ENCODE measurements at places on chromosomes 1 and 21.

- no peak for DNase-seq
These were observed 81.2 kb upstream of the C1orf174 start for GRCh38 chr1:3981261-3981660.

GRCh38 chr21:31182231-31183140, 144.2 kb upstream of the KRTAP19-8 start:
- peak; percentile 80 for DNase-seq

GRCh38 chr1:32876341-32877210, 5.9 kb upstream of the FNDC5 start:
- DNase-seq = peak; percentile 70

- DNase-seq = no peak
These were observed 44.2 kb downstream of the ZC3H11B start for GRCh38 chr1:219568733-219569132.

GRCh38 chr1:93814059-93814794, 64.8 kb downstream of the DNTTIP2 start:
- peak; percentile 54 for DNase-seq

- no peak for DNase-seq
These were observed 62.8 kb upstream of the USP25 start for GRCh38 chr21:15667010-15667409.

DNA sequence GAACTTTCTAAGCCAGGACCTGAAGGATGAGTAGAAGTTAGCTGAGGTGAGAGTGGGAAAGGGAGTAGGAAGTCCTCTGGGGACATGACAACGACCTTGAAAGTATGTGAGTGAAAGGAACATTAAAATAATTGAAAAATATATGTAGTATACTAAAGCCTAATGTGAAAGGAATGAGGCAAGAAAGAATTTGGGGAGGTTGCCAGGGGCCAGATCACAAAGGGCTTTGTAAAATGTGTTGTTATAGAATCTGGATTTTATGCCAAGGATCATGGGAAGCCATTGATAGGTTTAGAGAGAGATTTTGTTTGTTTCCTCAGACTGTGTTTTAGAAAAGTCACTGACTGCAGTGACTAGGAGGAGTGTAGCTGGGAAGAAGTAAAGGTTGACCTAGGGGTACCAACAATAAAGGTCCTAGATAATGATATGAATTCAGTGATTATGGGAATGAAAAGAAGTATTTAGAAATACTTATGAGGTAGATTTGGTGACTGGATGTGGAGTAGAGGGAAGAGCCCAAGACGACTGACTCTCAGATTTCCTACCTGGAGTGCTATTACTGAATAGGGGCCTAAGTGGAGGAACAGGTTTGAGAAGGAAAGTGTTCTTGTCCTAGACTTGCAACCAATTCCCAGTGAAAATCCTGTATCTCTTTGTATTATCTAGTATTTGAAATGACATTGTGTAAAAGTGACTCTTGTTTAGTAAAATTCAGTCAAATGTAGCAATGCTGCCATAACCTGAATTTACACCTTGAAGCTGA, 179.8 kb downstream of the PHTF1 start:
- DNase-seq = no peak

GRCh38 chr1:51044834-51045233, 57.2 kb upstream of the C1orf185 start:
- no peak for DNase-seq

GRCh38 chr1:53288002-53288789, 39.7 kb downstream of the LRP8 start:
- DNase-seq = no peak

DNA sequence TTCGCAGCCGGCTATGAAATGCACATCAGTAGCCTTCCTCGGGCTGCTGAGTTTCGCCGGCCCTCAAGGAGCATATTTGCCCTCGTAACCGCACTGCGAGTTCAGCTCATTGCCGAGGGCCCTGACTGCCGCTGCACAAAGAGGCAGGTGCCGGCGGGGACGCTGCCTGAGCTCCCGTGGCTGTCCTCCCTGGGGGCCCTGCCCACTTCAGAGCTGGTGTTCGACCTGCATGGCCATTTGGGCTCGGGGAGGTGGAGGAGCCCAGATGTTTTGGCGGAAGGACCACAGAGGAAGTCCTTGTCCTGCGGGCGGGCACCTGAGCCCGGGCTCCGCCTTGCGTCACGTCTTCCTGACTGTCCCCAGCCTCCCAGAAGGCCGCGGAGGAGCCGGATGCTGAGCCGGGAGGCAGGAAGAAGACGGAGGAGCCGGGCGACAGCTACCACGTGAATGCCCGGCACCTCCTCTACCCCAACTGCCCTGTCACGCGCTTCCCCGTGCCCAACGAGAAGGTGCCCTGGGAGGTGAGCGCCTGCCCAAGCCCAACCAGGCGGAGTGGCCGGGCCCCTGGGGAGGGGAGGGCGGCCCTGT, 29.9 kb upstream of the LRRC3 start:
- DNase-seq = no peak

GRCh38 chr1:39754026-39754570, 15.4 kb downstream of the PPIE start:
- DNase-seq = no peak

- no peak for DNase-seq
These were observed 465.2 kb downstream of the USP25 start for GRCh38 chr21:16194788-16195537.

DNA sequence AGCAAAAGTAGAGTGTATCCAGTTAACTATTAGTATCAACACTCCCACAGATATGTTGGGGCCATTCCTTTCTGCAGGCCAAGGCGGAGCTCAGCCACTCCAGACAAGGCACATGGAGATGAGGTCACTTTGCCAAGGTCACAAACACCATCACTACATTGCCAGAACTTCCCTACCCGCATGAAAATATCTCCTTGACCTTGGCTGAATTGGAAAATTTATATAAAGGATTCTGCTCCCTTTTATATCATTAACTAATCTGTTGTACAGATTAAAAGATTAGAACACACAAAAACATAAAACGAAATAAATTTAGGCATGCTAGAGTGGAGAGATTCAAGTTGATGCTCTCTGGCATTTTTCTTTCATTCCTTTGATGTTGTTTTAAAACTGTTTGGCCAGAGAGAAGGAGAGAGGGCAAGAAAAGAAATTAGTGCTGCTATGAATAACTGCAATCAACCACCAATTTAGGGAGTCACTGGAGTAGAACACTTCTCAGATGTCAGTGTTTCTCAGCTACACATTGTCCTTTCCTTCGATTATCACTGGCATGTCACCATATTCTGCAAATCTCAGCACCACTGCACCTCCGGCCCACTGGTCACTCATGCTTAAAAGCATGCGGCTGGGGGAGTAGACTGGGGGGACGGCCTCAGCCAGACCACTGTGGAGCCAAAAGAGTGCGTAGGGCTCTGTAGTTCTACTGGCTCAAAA, 78.7 kb upstream of the ATP1B1 start:
- DNase-seq = no peak

DNA sequence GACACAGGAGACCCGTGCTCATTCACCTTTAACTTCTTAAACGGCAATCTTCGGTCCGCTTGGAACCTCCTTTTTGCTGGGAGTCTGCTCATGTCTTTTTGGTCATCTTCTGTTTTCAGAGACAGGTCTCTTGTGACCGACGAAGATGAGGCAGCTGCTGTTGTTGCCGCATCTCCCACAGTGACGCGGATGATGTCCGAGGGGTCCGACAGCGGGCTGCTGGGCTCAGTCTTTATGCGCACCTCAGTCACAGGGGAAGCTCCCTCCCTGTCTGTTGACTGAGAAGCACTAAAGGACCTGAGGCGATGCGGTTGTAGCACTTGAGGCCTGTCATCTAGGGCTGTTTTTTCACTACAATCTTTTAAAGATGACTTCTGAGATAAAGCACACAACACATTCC, 17.6 kb downstream of the ZBTB21 start:
- DNase-seq = no peak

DNA sequence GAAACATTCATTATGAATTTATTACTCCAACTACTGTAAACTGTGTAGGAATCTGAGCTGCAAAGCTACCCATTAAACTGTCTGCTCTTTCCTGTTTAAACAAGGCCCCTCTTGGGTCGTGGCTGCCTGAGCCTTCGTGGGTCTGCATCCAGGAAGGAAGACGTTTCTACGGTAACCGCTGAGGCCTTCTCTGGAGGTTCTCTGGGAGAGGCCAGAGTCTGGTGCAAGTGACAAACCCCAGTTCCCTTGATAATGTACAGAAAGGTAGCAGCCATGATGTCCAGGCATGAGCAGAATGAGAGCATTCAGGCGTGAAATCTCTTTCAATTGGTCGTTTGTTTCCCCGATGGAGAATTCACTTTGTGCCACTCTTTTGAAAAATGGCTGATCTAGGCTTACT, 350.2 kb downstream of the PLPP3 start:
- DNase-seq = no peak

- no peak for DNase-seq
These were observed 19.8 kb downstream of the CTNNBIP1 start for GRCh38 chr1:9890224-9890731.

- DNase-seq = no peak
These were observed 19.1 kb downstream of the ABCA4 start for GRCh38 chr1:94101613-94102525.

GRCh38 chr1:161921990-161922389, 101.7 kb downstream of the OLFML2B start:
- DNase-seq = no peak

DNA sequence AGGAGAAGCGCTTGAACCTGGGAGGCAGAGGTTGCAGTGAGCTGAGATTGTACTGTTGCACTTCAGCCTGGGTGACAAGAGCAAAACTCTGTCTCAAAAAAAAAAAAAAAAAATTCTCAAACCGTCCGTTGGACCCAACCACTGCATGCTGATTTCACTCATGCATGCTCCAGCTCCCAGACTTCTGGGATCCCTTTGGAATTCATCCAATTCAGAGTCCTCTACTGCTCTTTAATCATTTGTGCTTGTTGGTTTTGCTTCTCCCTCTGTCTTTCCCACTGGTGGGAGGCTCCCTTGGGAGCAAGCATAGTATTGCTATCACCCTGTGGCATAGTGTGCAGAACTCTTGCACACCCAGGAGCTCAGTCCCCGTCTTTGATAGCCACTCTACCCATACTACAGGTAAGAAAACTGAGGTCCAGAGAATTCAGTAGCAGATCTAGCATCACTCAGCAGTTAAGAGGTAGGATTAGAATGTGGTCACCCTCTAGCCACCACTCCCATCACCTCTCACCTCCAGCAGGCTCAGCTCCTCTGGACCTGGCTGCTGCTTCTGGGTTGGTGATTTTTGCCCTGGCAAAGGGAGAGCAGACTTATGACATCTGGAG, 3.1 kb upstream of the LMNA start:
- DNase-seq = no peak

- no peak for DNase-seq
These were observed 762.5 kb upstream of the TPTE start for GRCh38 chr21:9758888-9759287.

DNA sequence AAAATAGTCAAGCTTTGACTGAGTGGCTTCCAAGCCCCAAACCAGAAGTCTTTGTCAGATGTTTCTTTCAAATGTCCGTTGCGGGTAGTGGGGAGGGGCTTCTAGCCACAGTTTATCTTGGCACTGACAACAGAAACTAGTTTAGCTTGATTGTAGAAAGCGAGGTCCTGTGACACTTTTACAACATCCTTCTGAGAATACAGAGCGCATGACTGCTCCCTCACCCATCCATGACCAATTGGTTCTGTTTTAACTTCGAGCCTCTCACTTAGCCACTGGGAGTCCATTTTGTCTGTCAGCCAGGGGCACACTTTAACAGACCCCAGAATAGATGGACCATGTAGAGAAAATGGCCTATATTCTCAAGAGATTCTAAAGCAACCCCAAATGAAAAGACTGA, 199.2 kb upstream of the ST6GALNAC5 start:
- DNase-seq = no peak

GRCh38 chr1:112000048-112000447, 10.6 kb upstream of the KCND3 start:
- DNase-seq = no peak

GRCh38 chr1:32044234-32044633, 28.5 kb upstream of the TMEM39B start:
- no peak for DNase-seq

GRCh38 chr1:56472860-56473259, 106.5 kb downstream of the PLPP3 start:
- DNase-seq = no peak

DNA sequence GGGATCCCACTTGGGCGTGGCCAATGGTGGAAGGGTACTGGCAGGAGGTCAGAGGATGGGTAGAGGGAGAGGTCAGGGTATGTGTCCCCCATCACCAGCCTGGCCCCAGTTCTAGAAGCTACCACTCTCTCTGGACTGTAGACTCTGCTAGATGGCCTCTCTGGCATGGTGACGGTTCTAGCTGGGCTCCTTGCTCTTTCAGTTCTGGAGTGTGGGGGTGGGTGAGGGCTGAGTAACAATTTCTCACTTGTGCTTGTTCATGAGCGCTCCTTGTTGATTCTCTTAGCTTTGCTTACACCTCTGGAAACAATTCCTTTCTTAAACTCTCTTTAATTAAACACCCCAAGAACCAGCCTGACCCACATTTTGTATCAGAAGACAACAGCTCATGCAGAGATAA, 25.3 kb upstream of the EXOSC10 start:
- DNase-seq = no peak

DNA sequence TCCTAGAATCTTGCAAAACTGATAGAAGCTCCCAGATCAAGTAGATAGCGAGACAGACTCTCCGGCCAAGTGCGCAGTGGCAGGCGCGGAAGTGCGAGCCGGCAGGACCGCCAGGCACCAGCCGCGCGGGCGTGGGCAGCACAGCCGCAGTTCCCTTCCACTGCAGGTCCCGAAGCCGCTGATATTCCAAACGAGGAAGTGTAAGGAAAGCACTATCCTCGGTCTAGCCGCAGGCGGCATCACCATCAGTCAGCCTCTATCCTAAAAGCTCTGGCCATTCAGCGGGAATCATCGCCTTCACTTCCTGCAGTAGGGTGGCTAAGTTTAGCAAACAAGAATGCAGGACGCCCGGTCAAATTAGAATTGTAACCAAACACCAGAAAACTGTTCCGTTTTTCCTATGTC, 710 bp downstream of the GLRX2 start:
- DNase-seq = peak; percentile 66

DNA sequence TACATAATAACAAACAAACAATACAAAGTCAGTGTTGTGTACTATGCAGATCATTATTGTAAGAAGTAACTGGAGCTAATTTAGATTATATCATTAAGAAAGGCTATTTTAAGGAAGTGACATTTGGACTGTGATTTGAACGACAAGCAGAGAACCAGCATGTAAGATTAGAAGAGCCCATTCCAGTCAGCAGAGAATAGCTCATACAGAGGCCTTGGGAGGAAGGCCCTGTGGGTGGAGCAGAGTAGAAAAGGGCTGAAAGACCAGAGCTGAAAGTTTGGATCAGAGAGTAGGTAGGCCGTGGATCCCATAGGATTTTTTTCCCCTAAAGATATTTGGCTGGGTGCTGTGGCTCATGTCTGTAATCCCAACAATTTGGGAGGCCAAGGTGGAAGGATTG, 190.1 kb downstream of the OMA1 start:
- no peak for DNase-seq

GRCh38 chr1:184062640-184063286, 11.2 kb downstream of the TSEN15 start:
- DNase-seq = no peak

DNA sequence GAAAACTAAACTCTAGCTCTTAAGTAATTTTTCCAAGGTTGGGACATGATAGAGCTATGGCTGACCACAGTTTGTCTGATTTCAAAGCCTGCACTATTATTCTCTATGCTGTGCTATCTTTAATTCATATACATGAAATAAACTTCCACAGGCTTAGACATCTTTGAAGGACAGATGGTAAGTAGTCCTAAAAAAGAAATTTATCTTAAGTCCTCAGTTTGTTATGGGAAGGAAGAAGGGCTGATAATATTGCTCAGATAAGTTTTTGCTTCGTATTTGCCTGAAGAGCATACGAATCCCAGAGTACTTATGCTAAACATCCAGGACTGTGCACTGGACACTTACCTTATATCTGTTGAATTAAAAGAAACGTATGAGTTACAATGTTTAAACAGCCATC, 39.6 kb downstream of the VCAM1 start:
- no peak for DNase-seq

Data from activated CD8-positive, alpha-beta memory T cell treated with anti-CD3 and anti-CD28 coated beads, Interleukin-2, amount 50 U/mL, for 48 hours (primary cell).